ENCODE measurements at places on chromosomes 5 and 9.

DNA sequence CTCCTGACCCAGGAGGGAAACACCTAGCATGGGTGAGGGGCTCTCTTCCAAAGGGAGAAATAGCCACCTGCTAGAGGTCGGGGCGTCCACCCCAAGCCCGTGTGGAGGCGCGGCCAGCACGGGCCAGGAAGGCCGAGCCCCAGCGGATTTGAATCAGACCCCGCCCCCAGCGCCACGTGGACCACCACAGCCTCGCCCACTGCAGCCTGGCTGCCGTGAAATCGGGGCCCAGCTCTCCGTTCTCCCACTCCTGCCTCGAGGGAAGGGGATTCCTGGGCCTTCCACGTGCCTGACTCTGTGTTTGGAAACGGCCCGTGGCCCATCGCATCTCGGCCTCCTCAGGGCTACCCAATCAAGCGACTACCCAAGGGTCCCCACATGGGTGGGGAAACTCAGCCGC, 31.6 kb downstream of the SLC6A18 start:
- no peak for DNase-seq

GRCh38 chr5:95959888-95960666, 1.6 kb downstream of the ELL2 start:
- DNase-seq: no peak

DNA sequence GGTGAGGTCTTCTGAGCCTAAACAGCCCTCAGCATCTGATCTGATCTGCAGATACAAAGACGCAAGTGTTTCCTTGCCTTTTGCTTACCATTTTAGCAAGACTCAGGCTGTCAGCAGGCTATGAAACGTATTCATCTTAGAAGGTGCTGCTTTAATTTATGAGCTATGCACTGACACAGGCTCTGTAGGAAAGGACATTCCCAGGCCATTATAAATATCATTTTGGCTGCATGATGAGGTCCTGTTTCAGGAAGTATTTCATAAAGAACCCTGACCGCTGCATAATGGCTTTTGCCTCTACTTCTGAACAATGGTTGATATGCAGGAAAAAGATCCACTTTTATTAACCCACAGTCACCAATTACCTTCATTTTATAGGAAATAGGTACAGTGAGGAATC, 98.4 kb upstream of the CAST start:
- DNase-seq: no peak

- no peak for DNase-seq
Observed at GRCh38 chr9:86069206-86069869, 30.0 kb downstream of the GOLM1 start.

- DNase-seq: no peak
Observed at GRCh38 chr9:78073722-78074121, 42.1 kb upstream of the GNAQ start.

DNA sequence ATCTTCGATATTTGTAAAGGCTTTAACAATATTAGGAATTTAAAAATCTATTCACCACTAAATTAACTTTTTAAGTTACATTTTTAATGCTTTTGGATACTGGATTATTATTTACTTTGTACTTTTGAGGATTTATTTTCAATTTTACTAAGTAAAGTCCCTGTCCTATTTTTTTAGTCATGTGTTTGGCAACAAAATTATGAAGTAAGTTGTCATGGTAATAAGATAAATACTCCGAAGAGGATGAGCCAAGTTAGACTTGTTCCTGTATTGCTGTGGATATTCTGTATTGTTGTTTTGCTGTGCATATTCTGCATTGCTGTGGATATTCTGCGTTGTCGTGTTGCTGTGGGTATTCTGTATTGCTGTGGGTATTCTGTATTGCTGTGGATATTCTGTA, 210.1 kb downstream of the MTRR start:
- DNase-seq: no peak

GRCh38 chr9:92728831-92729734, 35.5 kb downstream of the BICD2 start:
- DNase-seq: no peak

DNA sequence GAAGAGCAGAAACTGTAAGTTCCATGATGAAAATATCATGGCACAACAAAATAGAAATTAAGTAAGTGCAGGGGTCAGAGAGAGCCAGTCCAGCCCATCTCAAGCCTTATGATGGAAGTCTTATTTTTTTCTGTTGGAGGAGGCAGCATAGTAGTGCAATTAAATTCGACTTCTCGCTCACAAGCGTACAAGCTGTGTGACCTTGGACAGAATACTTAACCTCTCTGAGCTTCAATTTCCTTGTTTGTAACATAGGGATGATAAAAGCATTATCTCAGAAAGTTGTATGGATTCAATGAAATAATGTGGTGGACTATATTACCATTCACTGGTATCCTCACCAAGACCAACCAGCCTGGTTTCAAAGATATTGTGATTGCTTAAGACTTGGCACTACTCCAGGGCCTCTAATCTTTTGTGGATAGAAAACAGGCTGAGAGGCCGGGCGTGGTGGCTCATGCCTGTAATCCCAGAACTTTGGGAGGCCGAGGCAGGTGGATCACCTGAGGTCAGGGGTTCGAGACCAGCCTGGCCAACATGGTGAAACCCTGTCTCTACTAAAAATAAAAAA, 26.8 kb upstream of the MVB12B start:
- DNase-seq: no peak

DNA sequence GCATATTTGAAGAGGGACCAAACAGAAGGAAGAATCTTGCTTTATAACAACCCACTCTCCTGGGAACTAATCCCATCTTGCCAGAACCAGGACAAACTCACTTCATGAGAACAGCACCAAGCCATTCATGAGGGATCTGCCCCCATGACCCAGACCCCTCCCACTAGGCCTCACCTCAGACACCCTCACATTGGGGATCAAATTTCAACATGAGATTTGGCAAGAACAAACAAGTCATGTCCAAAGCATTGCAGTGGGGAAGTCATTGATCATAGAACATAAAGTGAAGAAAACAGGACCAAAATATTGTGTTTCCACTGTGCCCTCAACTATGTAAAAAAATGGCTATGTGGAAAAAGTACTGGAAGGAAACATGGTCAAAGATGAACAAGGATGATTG, 43.9 kb downstream of the MAP1B start:
- DNase-seq: no peak

- DNase-seq: no peak
Observed at GRCh38 chr9:76302947-76303550, 91.2 kb downstream of the RFK start.

- DNase-seq: no peak
Observed at GRCh38 chr5:39772307-39772706, 347.5 kb upstream of the DAB2 start.

DNA sequence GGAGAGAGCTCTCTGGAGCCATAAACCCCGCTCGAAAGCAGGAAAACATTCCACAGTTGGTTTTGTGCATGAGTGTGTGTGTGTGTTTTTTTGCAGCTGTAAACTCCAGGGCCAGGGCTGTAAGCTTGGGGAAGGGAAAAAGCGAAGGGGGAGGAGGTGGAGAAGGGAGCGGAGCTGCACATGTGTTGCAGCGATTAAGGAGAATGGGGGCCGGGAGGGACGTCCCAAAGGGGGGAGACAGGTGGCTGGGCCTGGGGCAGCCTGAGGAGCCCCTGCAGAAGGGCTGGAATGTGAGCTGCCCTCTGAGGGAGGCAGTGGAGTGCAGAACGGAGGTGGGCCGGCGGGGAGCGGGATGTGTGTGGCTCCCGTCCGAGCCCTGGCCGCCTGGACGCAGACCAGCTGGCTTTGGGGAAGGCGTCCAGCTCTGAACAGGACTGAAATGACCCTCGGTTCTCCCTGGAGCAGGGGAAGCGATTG, 2.7 kb upstream of the MYMK start:
- no peak for DNase-seq

- DNase-seq: no peak
Observed at GRCh38 chr5:173742432-173742816, 126.0 kb upstream of the BOD1 start.

- no peak for DNase-seq
Observed at GRCh38 chr5:121304838-121305237, 546.8 kb upstream of the FTMT start.

GRCh38 chr9:37969130-37969529, 65.2 kb upstream of the SLC25A51 start:
- no peak for DNase-seq

GRCh38 chr5:34694685-34695084, 38.6 kb downstream of the RAI14 start:
- no peak for DNase-seq

- no peak for DNase-seq
Observed at GRCh38 chr9:132562306-132562573, 20.2 kb upstream of the BARHL1 start.

DNA sequence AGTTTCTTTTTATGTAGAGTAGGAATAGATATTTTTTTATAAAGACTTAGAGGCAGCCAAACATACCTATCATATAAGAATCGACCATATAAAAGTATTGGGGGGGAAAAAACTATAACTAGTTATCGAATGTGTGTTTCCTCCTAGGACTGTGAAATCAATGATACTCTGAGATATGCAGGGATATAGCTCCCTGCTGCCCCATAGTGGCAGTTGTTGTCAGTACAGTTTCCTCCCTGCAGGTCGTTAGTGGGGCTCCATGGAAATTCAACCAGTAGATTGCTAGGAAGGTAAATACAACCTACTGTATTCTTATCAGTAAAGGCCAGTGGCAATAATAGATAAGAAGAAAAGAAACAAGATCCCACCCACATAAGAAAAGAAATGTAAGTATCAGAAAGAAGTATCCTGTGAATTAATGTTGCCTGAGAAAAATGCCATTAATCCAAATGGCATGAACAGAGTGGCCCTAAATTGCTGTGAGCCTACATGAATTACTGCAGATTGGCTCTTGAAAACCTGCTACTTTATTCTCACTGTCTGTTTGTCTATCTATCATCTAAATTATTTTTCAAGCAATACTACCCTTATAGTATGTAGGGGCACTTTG, 136.9 kb upstream of the FBN2 start:
- DNase-seq: no peak

GRCh38 chr9:121707477-121708424, 56.3 kb downstream of the DAB2IP start:
- DNase-seq: no peak

GRCh38 chr9:100455470-100455869, 17.5 kb upstream of the TMEFF1 start:
- DNase-seq: no peak

GRCh38 chr9:75051285-75051684, 23.2 kb upstream of the CARNMT1 start:
- no peak for DNase-seq

GRCh38 chr5:2895876-2896275, 144.4 kb upstream of the IRX2 start:
- no peak for DNase-seq

GRCh38 chr5:131814990-131815389, 18.2 kb upstream of the FNIP1 start:
- no peak for DNase-seq

- DNase-seq: peak; percentile 37
Observed at GRCh38 chr9:79883073-79883645, 311.4 kb downstream of the TLE4 start.

GRCh38 chr5:14720236-14720923, 55.9 kb downstream of the OTULIN start:
- DNase-seq: no peak

DNA sequence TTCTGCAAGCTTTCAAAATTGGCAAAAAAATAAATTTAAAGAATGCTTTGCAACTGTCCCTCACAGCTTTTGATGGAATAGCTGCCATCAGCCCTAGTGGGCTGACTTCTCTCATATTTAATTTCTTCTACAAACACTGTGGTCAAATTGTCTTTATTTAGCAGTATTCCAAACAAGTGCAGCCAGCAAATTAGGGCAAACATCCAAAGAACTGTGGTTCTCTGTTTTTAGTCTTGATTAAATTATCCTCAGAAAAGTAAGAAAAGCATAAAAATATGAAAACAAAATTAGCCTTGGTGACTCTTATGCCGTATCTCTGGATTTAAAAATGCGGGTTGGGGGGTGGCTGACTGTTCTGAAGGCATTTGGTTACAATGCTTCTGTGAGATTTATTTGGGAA, 95.8 kb upstream of the RETREG1 start:
- DNase-seq: no peak

GRCh38 chr9:124500028-124500795, 7.0 kb downstream of the NR5A1 start:
- DNase-seq: no peak

GRCh38 chr9:90641884-90642487, 638 bp downstream of the DIRAS2 start:
- no peak for DNase-seq

- DNase-seq: no peak
Observed at GRCh38 chr9:129141066-129142041, 30.1 kb downstream of the PTPA start.

- no peak for DNase-seq
Observed at GRCh38 chr9:70551801-70552200, 137.3 kb upstream of the KLF9 start.

DNA sequence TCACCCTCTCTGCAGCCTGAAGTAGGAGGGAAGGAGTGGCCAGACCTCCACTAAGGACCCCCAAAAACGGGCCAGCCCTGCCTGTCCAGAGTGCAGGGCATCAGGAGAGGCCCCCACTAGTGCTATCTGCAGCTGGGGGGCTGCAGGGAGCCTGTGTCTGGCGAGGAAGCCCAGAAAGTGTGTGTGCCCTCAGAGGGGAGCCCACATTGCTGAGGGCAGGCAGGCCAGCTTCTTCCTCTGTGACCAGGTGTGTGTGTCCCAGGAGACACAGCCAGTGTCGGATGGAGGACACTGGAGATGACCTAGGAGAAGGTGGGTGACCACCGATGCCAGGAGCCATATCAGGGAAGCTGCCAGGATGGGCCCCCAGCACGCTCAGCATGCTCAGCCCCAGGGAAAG, 218.7 kb downstream of the IRX2 start:
- no peak for DNase-seq

DNA sequence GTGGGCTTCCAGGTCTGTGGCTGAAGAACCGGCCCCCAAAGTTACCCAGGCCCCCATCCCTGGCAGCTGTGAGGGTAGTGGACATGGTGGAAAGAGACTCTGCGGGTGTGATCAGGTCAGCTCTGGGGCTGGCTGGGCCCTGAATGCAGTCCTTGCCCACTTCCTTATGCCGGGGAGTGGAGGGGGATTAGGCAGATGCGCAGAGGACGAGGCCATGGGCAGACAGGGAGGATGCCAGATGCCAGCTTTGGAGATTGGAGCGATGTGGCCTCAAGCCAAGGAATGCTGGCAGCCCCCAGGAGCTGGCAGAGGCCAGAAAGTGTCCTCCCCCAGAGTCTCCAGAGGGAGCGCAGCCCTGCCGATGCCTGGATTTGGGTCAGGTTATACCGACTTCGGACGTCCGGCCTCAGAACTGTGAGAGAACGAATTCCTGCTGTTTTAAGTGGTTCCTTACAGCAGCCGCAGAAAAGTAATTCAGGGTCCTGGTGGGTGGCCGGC, 69.8 kb downstream of the ADAMTS2 start:
- no peak for DNase-seq

DNA sequence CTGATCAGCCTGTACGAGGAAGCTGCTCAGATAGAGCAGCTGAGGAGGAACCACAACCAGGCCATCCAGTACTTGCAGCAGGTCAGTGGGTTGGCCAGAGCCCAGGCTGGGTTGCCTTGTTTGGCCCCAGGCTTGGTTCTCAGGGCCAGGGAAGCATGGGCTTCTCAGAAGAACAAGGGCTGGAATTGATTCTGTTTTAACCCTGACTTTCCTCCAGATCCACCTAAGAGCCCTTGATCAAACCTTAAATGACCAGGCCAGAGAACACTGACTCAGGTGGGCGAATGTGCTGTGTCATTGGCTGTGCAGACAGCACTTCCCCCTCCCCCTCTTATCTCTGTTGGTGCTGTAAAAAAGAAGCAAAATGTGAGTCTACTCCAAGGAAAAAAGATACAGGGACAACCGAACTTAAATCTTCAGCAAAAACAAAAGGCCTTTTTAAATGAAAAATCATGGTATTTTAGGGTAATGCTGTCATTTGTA, 28.1 kb downstream of the TTC23L start:
- no peak for DNase-seq

- DNase-seq: no peak
Observed at GRCh38 chr9:126235336-126236243, 91.0 kb upstream of the MVB12B start.

All from stimulated activated CD8-positive, alpha-beta memory T cell treated with anti-CD3 and anti-CD28 coated beads, Interleukin-7, amount 100 ng/mL, for 4 hours (primary cell).